ENCODE measurements at places on chromosomes 4 and X. TPM values are rescaled to one million over a fixed set of nuclear protein-coding genes. Genes with fewer than 3 reads are reported as not detected.

The ATOH1 gene
- not detected for total RNA-seq

The CENPVL1 gene
- not detected for total RNA-seq

The KIAA1210 gene
- not detected for total RNA-seq

The MAOB gene
- 0.47 TPM for total RNA-seq

The RNF150 gene
- total RNA-seq, result 10.3 TPM

The AWAT2 gene
- not detected for total RNA-seq

The CAPN6 gene
- not detected for total RNA-seq

Measured in pericardium fibroblast (primary cell).